GM20000 (cell line): ENCODE measurements at places on chromosomes 1 and 21.

GRCh38 chr1:230705289-230706019 lies 8.5 kb downstream of the AGT start:
- DNase-seq = no peak

- no peak for DNase-seq
Measured at GRCh38 chr1:109296782-109297181, 10.0 kb downstream of the MYBPHL start.

DNA sequence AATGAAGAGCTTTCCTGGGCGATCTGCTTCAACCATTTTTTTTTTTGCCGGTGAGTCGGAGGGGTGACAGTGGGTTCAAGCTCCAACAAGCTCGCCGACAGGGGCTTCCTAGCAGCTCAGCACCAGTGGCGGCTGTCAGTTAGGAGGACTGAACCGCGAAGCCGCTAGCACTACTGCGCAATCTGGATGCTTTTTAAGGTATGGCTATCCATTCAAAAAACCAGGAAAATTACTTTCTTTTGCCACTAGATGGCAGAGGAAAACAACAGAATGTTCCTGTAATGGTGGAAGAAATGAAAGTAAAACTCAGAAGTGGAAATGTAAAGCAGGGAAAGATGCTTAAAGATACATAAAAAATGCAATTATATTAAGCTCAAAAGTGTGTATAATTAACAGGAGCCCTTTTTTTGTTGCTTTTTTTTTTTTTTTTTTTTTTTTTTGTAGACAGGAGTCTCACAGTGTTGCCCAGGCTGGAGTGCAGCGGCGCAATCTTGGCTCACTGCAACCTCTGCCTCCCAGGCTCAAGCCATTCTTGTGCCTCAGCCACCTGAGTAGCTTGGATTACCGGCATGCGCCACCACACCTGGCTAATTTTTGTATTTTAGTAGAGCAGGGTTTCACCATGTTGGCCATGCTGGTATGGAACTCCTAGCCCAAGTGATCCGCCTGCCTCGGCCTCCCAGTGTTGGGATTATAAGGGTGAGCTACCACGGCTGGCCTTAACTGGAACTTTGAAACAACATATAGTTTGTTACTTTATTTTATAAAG lies 8.5 kb downstream of the KYAT3 start:
- DNase-seq = peak; percentile 30

DNA sequence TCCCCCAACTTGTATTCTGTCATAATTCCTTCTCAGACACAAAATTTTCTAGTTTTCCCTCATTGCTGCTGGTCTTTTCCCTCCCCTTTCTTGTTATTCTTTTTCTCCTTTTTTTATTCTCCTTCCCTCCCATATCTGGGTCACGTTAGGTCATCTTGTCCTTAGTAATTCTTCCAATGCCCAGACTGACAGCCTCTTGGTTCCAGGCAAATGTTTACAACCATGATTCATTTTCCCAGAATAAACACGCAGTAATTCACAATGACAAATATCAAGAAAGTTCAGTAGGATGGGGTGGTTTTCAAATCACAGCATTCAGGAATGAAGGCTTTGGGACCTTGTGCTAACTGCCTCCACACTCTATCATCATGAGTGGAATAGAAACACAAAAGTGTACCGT lies 25.2 kb downstream of the NHLH2 start:
- no peak for DNase-seq

- no peak for DNase-seq
Measured at GRCh38 chr1:229384822-229385221, 42.0 kb upstream of the CCSAP start.

- DNase-seq = no peak
Measured at GRCh38 chr1:188062456-188062855, 1233.7 kb downstream of the PLA2G4A start.

- DNase-seq = no peak
Measured at GRCh38 chr1:3076363-3076740, 7.3 kb downstream of the PRDM16 start.

DNA sequence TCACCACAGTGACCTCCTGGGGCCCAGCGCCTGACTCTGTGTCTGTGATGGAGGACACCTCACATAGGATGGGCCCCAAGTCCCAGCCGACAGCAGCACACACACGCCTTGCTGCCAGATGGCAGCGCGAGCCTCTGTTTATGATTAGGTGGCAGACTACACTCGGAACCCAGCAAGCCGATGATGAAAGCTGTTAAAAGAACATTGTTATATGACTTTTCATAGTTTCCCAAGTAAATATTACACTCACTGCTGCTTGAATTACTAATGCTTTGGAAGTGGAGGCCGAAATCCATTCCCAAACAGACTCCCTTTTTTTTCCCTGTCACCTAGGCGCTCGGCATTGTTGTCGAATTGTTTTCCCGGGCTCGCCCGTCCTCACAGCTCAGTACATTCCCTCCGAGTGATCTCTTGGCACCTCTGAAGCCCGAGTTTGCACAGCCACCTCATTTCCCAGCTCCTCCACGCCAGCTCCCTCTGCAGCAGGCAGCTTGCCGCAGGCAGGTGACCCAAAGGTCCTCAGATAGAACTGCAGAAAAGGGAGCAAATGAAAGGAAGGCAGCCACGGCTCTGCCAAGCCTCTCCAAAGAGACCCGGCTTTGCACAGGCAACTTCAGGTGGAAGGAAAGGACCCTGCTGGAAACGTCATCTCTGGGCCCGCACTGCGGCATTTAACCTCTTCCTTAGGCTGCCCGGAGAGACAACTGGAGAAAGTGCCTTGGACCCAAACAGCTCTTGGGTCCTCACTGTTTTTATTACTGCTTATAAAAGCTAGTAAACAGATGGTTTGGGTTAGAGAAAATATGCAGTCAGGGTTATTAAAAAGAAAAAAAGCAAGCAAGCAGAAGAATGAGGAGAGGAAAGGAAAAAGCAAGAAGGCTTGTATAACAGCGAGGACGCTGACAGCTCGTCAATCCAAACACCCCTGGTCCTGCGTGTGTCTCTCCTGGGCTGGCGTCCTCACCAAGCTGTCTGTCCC lies 72.2 kb upstream of the SLC25A33 start:
- no peak for DNase-seq

DNA sequence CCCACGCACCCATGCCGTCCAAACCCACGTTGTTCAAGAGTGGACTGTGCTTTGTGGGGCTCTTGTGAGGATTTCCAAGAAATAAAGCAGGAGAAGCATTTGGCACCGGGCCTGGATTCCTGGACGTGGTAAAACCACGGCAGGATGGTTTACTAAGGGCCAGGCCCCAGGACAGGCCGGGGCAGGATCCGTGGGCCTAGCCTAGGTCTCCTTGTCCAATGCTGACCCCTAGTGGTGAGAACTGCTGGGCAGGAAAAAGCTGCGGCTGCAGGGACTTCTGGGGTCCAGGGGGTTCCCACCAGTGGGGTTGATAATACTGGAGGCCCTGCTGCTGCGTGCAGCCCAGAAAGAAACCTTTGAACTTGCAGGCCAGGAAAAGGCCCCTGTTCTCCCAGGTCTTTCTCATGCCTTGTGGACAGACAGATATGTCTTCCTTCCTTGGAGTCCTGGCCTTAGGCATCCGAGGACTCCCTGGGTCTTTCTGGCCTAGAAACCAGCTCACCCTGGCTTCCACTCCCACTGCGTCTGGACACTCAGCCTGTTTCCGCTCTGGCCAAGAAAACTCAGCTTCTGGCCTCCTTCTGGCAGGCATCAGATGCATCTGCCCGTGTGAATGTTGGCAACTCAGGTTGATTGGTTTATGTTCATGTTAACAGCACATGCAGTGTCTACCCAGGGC lies 106.9 kb upstream of the TMEM51 start:
- peak; percentile 87 for DNase-seq

DNA sequence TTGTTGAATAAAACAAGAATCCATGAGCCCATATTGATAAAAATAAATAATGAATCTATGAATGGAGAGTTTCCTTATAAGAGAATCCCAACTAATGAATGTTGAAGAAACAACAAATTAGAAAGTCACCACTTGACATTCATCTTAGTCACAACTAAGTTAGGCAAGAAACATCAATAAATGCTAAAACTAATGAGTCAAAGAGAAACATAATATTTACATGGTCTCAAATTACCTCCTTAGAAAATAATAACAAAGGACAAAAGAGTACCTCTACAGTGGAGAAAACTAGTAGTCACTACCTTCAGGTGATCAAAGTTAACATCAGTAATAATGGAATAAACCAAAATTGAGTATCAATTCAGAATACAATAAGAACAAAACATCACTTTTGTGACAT lies 93.5 kb downstream of the AKT3 start:
- no peak for DNase-seq

DNA sequence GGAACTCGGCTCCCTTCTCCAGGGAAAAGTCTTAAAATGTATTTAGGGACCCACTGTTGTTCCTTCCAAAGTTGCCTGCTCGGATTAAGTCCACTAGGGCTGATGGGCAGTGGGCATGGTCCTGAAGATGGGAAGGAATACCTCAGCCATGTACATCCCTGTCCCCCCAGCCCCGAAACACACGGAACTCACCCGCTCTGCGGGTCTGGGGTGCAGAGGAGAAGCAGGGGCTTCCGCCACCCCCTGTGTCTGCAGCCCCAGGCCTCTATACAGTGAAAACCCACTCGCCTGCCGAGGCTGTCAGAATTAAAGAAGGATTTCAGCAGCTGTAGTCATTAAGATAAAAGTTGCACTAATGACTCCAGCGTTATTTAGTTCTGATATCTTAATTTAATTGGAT lies 212.6 kb upstream of the VAMP3 start:
- DNase-seq = no peak

GRCh38 chr1:78649628-78650027 lies at the start of gene IFI44:
Gene IFI44 (plus strand): TSS chr1:78649831. CDS start chr1:78650196, 365 bp downstream.
- DNase-seq = peak; percentile 16

DNA sequence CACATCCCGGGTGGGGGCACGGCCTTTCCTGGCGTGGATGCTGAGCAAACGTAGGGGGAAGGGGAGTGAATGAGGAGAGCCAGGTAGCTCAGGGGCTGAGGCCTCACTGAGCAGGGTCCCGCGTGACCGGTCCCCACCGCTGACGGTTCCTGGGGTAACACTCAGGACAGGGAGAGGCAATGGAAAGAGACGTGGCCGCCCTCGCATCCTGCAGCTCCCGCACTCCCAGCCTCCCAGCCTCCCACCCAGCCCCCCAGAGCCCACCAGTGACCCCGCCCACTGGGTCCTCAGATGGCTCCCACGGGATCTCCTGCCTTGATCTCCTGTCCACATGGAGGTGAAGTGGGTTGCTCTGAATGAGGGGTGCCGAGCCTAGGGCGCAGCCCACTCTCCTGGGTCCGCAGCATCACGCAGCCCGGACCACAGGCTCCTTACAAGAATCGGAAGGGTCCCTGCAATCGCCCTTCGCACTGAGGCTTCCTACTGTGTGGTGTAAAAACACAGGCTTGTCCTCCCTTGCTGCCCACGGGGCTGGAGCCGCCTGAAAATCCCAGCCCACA lies 2.4 kb downstream of the TSPEAR start:
- DNase-seq = no peak

GRCh38 chr1:107990606-107991005 lies 25.6 kb upstream of the VAV3 start:
- DNase-seq = no peak

DNA sequence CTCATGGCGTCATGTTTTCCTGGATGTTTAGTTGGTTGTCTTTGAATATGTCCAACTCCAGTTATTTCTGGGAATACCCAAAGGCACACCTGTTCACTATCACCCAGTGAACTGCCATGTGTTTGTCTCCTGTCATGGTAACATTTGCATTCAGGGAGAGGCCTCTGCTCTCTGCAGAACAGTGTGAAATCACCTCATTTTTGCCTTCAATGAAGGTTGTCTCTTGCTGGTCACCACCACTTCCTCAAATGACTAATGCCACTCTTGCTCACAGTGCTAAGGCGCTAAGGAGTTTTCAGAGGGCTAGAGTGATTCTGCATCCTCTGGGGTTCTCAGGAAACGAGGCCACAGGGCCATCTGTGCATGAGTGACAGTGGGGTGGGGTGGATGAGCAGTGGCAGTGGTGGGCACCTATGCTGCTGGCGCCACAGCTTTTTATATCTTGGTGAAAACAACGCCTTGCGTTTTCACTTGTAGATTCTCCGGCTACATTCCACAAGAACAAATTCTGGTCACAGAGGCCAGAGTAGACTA lies 60.0 kb upstream of the ATP5PO start:
- DNase-seq = peak; percentile 77

- DNase-seq = no peak
Measured at GRCh38 chr1:153571706-153572105, 6.1 kb upstream of the S100A2 start.

DNA sequence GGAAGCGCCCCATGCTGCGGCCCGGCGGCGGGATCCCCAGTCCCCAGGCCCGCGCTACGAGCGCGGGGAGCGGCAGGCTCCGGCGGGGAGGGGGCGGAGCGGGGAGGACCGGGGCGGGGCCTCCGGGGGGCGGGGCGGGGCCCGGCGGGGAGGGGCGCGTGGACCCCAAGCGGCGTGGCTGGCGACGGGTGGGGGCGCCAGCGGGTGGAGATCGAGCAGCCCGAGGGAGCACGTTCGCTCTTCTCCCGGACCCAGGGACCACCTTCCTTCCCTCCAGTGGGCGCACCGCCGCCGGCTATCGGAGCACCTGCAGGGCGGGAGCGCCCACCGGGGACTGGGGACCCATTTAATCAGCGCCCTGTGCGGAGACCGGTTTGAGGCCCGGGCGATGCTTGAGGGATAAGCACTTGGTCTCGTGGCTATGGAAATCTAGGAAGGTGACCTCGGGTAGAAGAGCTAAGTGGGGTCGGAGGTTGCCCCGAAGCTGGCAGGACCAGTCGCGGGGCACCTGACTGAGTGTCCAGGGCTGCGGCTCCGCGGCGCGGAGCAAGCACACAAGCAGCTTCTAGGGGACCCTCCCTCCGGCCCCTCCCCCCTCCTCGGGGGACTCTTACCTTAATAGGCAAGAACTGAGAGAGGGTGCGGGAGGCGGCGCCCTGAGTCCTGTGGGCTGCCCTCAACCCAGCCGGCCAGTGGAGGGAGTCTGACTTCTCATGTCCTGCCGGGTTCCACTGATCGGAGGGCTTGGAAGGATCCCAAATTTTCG lies at the start of gene TSPAN2:
TSS of gene TSPAN2 (minus strand) at position 84 of the 766 bp plus-strand sequence. CDS start at position 13, 71 bp downstream.
- peak; percentile 45 for DNase-seq

DNA sequence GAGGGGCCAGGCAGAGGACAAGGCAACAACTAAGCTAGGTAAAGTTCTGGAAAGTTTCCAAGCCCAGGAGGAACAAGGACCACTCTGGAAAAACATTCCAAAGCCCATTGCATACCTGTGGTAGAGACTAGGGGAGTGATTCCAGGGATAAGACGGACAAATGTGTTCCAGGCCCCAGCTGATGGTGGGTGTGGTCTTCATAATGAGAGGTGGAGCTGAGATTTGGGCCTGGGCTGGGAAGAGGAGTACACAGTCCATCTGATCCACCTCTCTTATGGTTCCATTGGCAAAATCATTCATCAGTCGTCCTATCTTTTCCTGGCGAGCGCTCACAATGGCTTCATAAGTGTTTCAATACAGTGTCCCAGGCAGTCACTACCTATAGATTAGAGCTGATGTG lies 4.5 kb downstream of the KLHDC7A start:
- no peak for DNase-seq

DNA sequence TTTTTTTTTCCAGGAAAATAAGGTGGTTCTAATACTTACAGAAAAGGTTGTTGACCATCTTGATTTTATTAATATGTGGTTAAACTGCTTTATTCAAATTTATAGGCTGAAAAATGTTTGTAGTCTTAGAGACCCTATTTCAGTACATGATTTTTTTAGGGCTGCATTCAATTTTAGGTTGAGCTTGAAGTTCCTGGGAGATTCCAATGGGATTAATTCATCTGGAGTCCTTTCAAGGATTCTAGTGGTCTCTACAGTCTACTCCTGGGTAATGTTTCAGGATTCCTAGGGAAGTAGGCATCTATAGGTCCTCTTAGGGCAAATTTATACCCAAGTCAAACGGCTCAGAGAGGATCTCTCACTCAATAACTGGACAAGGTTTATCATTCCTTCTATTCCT lies 126.7 kb downstream of the HMCN1 start:
- no peak for DNase-seq

- no peak for DNase-seq
Measured at GRCh38 chr1:2476061-2476999, at the start of gene PLCH2. Gene PLCH2 (plus strand): TSS chr1:2476289. CDS start chr1:2476589, 300 bp downstream.

GRCh38 chr1:155529929-155530328 lies 32.7 kb downstream of the ASH1L start:
- peak; percentile 17 for DNase-seq
